ENCODE measurements at places on chromosomes 13 and 19.

- DNase-seq = no peak
Measured at GRCh38 chr13:89514534-89515312, 1832.8 kb upstream of the MIR17HG start.

DNA sequence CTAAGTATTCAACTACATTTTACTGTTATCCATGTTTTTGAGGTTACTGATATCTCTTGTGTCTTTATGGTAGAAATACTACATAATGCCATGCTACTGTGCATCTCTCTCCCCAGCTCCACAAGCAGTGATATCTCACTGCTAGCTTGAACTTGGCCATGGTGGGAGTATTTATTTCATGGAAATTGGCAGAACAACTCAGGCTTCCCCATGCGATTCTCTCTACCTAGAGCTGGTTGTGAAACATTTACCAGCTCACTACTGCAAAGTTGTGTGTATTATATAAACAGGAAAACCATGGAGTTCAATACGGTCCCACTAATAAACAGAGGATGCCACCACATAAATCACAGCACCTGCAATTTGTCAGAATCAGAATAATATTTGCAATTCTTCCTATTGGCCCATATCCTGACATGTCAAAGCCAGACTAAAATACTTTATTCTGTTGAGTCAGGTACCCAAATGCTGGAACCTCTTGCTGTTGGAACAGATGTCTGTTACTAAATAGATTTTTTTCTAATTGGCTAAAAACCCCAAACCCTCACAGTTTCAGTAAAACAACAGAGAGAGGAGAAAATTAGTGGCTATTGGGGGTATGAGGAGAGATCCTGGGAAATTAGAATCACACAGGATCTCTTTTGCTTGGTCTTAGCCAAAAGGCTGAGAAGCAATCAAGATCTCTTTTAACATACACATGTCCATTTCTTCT, 91.4 kb upstream of the SLC10A2 start:
- no peak for DNase-seq

GRCh38 chr13:30730526-30730925, 4.8 kb upstream of the ALOX5AP start:
- no peak for DNase-seq

GRCh38 chr13:24097064-24097463, 63.5 kb upstream of the SPATA13 start:
- peak; percentile 5 for DNase-seq

- DNase-seq = no peak
Measured at GRCh38 chr13:76732367-76732766, 153.8 kb downstream of the KCTD12 start.

GRCh38 chr19:57978586-57979289, 4.4 kb upstream of the C19orf18 start:
- DNase-seq = no peak

GRCh38 chr19:17326595-17326966, 8.1 kb downstream of the ANO8 start:
- DNase-seq = no peak

DNA sequence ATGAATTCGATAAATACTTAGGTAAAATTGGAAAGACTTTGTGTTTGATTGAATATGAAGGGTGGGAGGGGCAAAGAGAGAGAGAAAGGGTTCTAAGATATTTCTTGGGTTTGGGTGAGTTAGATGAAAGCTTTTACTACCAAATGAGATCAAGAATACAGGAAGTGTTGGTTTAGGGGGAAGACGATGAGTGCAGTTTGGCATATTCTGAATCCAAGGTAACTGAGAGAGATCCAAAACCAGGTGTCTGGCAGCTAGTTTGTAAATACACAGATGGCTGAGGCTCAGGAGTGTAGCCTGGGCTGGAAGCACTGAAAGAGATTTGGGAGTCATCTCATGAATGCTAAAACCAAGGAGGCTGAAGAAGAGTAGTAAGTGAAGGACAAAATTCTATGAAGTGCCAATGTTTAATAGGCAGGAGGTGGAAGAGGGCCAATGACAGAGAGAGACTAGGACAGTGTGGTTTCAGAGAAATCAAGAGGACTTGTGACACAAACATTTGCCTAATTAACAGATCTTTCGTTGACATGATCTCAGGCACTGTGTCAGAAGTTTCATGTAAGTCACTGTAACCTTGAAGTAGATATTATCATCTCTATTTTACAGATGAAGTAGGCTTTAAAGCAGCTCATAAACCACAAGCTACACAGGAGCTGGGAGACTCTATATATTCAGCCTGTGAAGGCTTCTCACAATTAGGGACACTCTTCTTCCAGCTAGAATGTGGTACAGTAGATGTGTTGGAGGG, 70.2 kb upstream of the ZDHHC20 start:
- no peak for DNase-seq

GRCh38 chr13:91644806-91645205, 246.4 kb downstream of the GPC5 start:
- no peak for DNase-seq

GRCh38 chr13:107518292-107518691, 697.0 kb downstream of the LIG4 start:
- no peak for DNase-seq

GRCh38 chr13:113823771-113824170, 40.1 kb downstream of the GAS6 start:
- no peak for DNase-seq

DNA sequence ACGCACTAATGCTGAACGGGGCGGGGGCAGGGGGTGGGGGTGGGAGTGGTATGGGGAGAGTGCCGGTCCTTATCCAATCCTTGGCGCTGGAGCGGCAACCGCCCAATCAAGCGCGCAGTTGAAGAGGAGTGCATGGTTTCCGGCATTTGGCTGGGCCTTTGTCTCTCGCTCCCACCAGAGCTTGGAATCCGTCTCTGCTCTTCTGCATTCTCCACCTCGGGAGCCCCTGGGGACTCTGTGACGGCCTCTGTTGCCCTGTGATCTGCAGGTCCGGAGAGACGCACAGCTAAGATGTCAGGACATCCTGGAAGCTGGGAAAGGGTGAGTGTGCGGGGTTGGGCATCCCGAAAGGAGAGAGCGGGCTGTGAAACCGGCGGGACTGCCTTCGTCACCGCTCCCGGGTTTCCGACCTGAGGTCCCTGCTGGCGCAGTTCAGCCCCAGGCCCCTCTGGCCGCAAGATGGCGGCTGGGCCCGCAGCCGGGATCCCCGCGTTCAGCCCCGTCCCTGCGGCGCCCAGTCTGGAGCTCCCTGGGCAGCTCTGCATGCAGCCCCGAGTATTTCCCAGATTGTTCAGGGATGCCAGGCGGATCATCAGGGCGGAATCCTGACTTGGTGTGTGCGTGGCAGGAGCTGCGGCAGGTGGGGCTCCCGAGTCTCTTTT, 53.6 kb upstream of the ZNF254 start:
- DNase-seq = peak; percentile 60

DNA sequence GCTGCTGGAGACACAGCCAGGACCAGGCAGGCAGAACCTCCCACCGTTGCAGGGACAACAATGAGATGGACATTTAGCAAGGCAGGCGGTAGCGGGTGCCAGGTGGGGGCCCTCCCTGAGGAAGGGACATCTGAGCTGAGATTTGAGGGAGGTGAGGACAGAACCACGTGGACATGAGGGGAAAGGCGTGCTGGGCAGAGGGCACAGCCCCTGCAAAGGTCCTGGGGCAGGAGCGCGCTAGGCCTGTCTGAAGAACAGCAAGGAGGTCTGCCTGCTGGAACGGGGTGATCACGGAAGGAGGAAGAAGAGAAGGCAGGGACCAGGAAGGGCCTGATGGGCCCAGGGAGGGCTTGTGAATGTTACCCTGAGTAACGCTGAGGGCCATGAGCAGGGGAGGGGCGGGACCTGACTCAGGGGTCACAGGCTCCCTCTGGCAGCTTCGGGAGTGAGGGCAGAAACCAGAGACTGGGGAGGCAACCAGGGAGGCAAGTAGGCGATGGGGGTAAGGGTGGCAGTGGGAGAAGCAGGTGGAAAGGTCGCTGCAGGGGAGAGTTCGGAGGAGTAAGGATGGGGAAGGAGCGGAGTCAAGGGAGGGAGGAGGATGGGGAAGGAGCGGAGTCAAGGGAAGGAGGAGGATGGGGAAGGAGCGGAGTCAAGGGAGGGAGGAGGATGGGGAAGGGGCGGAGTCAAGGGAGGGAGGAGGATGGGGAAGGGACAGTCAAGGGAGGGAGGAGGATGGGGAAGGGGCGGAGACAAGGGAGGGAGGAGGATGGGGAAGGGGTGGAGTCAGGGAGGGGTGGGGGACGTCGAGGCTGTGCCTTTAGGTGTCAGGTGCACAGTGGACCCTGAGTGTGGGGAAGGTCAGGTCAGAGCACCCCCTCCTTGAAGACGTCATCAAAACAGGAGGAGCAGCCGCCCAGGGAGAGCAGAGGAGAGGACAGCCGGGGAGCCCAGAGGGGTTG, 15.7 kb upstream of the B3GNT3 start:
- DNase-seq = no peak

DNA sequence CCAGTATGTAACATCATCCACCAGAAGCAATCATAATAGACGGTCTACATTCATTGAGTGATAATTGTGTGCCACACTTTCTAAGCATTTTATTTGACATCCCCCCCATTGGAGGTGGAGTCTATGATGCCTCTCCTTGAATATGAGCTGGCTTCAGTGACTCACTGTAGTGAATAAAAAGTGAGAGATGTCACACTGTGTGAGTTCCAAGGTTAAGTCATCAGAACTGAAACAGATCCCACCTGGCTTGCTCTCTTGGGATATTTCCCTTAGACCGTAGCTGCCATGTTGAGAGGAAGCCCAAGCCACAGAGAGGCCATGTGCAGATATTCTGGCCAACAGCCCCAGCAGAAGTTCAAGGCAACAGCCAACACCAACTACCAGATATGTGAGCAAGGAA, 12.6 kb downstream of the RTBDN start:
- no peak for DNase-seq

DNA sequence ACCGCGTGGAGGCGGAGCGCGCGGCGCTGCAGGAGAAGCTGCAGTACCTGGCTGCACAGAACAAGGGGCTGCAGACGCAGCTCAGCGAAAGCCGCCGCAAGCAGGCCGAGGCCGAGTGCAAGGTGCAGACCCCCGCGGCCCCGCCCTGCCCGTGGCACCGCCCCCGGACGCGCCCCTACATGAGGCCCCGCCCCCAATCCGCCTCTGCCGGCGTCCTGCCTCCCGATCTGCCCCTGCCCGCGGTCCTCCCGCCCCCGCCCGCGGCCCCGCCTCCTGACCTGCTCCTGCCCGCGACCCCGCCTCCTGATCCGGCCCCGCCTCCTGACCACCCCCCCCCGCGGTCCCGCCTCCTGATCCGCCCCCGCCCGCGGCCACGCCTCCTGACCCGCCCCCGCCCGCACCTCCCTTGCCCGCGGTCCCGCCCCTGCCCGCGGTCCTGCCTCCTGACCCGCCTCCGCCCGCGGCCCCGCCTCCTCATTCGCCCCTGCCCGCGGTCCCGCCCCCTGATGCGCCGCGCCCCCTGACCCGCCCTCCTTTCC, 11.7 kb downstream of the PRR36 start:
- DNase-seq = peak; percentile 65

DNA sequence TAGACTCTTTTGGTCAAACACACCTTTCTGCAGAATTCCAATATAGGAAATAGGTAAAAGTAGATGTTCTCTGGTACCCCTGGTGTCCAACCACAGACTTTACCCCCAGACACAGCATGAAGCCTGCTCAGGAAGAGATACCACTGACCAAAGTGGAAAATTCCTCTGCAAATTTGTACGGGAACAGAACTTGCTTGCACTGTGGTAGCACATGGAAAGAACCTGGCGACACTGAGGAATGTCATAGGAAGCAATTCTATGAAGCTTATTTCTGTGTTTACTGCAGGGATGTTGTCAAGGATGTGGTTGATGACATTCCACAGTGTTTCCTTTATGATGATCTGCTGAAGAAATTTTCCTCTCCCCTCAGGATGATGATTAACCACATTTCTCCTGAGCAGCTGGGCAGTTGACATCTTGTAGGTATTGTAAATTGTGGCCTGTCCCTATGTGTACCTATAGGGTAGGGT, 48.9 kb upstream of the TNFSF11 start:
- DNase-seq = no peak

- no peak for DNase-seq
Measured at GRCh38 chr13:111462944-111463343, 142.5 kb downstream of the TEX29 start.

DNA sequence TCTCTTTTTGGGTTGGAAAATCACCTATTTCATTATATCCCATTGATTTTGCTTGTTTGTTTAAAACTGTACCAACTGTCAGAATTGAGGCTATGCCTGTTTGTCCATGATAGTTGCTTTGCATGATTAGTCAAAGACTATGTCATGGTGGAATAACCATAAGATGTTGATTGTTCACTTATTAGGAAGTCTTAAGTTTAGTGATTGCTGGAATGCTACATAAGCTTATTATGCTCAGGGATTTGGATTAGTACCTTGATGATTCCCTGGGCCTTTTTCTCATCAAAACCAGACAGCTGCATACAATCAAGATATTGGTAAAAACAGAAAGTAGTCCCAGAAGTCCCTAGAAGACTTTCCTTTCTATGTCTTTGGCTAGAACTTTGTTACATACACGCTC, 954.7 kb downstream of the PCDH9 start:
- DNase-seq = no peak

GRCh38 chr19:2464389-2464788, 7.6 kb upstream of the LMNB2 start:
- DNase-seq = no peak

- no peak for DNase-seq
Measured at GRCh38 chr19:16252459-16253205, 54.9 kb downstream of the AP1M1 start.

- DNase-seq = no peak
Measured at GRCh38 chr13:73223372-73223781, 164.6 kb downstream of the KLF5 start.

- DNase-seq = peak; percentile 83
Measured at GRCh38 chr19:39405958-39406655, 540 bp upstream of the ZFP36 start.

GRCh38 chr13:40970803-40971202, 48.3 kb downstream of the ELF1 start:
- no peak for DNase-seq

DNA sequence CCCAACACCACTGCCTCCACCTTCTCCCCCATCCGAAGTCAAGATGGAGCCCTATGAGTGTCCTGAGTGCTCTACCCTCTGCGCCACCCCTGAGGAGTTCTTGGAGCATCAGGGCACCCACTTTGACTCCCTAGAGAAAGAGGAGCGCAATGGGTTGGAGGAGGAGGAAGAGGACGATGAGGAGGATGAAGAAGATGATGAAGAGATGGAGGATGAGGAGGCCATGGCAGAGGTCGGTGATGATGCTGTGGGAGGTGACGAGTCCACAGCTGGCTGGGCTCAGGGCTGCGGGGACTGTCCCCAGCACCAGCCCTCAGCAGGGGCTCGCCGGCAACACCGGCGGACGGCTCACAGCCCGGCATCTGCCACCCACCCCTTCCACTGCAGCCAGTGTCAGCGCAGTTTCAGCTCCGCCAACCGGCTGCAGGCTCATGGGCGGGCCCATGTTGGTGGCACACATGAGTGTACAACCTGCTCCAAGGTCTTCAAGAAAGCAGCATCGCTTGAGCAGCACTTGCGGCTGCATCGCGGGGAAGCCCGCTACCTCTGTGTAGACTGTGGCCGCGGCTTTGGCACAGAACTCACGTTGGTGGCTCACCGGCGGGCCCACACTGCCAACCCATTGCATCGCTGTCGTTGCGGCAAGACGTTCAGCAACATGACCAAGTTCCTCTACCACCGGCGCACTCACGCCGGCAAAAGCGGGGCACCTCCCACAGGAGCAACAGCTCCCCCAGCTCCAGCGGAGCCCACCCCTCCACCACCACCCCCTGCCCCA, 5.0 kb downstream of the ZNF526 start:
- no peak for DNase-seq

GRCh38 chr19:45079063-45079910, at the start of gene GEMIN7:
Gene GEMIN7 (plus strand): TSS chr19:45079260. CDS start chr19:45090115, 10,855 bp downstream.
- peak; percentile 69 for DNase-seq
